Epithelial cell of prostate (primary cell): ENCODE measurements at places on chromosomes 13 and 19.

DNA sequence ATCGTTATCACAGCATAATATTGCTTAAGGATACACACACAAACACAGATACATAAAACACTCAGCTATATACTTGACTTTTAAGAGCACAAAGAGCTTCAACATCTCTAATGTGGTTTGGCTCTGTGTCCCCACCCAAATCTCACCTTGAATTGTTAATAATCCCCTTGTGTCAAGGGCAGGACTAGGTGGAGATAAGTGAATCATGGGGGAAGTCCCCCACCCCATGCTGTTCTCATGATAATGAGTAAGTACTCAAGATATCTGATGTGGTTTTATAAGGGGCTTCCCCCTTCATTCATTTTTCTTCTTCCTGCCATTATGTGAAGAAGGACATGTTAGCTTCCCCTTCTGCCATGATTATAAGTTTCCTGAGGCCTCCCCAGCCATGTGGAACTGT lies 481.4 kb downstream of the PCDH9 start:
- DNase-seq = no peak

DNA sequence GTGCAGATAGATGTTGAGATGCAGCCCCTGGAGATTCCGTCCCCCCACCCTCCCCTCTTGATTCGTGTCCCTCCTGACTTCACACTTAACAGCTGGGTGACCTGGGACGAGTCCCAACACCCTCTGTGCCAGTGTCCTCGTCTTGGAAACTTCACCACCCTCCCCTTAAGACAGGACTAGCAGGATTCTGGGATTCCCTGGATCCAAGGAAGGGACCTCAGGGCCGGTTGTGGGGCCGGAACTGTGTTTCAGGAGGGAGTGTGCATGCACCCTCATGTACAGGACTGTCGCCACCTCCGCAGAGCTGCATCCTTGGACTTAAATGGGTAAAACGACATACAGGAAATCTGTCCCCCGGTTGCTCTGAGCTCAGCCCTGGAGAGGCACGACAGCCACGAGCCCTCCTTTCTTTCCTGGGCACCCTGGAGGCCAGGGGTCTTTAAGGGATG lies 990 bp downstream of the MYO9B start:
- no peak for DNase-seq

DNA sequence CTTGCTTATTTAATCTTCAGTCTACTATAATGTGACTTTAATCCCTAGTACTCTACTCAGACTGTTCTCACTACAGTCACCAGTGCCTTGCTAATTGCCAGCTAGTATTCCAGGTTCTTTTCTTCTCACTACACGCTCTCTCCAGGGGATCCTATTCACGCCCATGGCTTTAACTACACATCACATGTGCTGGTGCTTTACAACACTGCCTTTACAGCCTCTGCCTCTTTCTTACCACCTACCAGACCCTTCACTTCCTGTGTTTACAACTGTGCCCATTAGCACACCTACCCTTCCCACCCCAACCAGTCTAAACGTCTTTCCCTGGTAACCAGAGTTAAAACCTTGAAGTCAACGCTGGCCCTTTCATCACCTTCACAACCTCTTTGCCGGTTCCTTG lies 249.5 kb downstream of the DNAJC15 start:
- DNase-seq = no peak

DNA sequence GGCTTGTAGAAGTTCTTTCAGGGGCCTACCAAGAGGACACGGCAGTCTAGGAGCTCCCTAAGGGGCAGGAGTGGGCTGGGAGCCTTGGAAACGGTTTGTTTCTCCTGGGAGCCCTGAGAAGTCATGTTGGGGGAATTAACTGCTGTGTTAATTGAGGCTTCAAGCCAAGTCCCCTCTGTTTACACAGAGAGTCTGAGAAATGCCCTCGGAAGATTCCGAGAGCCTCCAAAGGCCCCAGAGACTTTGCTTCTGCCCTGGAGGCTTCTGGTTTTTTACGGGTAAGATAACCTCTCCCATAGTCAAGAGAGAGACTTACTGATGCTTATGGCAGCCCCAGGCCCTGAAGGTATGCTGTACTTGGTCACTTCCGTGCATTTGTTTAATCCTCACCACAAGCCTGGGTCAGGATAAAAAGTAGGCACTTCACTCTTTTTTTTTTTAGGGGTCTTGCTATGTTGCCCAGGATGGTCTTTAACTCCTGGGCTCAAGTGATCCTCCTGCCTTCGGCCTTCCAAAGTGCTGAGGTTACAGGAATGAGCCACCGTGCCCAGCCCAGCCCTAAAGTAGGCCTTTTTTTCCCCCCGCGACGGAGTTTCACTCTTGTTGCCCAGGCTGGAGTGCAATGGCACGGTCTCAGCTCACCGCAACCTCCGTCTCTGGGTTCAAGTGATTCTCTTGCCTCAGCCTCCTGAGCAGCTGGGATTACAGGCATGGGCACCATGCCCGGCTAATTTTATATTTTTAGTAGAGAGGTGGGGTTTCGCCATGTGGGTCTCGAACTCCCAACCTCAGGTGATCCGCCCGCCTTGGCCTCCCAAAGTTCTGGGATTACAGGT lies 15.2 kb downstream of the IER2 start:
- DNase-seq = no peak

DNA sequence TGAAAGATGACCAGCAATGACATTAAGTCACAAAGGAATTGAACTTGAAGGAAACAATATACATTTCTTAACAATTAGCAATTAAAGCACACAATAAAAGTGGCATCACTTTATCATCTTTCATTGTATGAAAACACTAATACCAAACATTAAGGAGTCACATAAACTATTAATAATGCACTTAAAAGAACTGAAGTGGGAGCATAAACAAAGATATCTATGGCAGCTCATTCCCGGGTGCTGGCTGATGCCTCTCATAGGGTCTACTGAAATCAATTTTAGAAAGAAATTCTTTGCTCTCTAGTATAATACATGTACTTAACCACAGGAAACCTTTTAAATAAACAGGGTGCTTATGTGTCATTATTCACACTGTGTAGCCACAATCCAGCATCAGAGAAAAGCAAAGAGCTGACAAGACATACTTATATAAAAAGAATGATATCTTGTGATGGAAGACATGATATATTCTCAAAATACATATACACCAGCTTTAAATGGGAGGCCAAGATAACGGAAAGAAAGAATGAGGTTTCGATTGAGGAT lies 1207.8 kb downstream of the EFNB2 start:
- DNase-seq = no peak

DNA sequence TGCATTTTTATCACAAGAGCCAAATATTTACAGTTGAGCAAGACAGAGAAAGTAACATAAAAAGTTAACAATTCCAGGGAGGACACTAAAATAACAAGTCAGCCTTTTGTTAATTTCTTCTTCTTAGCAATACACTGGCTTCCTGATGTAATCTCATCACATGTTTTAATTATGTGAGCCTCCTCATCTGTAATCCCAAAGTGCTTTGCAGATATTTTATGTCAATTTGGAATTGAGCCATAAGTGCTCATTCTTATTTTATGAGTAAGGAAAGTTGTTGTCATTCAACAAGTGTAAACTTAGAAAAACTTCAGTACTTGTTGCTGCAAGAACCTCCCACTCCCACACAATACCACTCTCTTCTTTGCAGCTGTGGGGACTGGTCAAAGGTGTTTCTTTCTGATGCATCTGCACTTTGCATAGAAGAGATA lies 223.6 kb downstream of the GPC6 start:
- DNase-seq = peak; percentile 10

- DNase-seq = no peak
These were observed 971.6 kb upstream of the MIR17HG start for GRCh38 chr13:90375851-90376250.
